ENCODE measurements at places on chromosomes 4 and X.
A peak's percentile ranks its signal among the peaks of the same experiment; 100 is the strongest.

GRCh38 chrX:3440981-3441380, 94.5 kb upstream of the MXRA5 start:
- no peak for DNase-seq

GRCh38 chr4:134313591-134313990, 112.0 kb upstream of the PABPC4L start:
- DNase-seq: no peak

GRCh38 chr4:147924604-147925412, 192.9 kb downstream of the ARHGAP10 start:
- no peak for DNase-seq

DNA sequence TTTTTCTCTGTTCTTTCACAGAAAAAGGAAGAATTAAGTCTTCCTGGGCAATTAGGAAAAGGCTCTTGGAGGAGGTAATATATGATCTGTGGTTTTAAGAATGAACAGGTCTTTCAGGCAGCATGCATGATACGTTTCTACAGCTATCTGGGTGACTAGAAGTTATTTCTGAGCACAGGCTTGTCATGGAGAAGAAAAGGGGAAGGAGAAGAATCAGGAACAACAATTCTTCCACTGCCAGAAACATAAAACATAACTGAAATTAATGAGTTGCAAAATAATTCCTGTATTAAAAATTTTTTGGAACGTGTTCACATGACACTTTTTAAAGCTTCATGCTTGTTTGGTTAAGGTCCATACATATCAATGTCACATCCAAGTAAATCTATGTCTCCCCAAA, 17.7 kb upstream of the STIM2 start:
- DNase-seq: no peak

DNA sequence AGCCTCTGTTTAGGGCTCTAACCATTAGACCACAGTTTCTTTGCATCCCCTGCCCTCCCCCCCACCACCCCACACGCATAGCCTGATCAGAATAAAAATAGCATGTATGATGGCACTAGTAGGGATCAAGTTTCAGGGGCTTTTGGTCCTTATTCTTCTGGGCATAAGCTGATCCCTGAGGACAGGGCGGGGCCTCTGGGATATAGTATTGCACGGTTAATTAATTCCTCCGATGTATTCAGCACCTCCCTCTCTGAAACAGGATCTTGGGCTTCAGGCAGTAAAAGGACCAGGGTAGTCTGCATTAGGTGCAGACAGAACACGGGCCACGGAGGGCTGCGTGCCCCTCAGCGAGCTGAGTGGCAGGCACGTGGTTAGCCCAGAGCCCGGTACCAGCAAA, 57.1 kb downstream of the ELF4 start:
- DNase-seq: no peak

GRCh38 chrX:50615570-50616158, 145.0 kb upstream of the DGKK start:
- no peak for DNase-seq

DNA sequence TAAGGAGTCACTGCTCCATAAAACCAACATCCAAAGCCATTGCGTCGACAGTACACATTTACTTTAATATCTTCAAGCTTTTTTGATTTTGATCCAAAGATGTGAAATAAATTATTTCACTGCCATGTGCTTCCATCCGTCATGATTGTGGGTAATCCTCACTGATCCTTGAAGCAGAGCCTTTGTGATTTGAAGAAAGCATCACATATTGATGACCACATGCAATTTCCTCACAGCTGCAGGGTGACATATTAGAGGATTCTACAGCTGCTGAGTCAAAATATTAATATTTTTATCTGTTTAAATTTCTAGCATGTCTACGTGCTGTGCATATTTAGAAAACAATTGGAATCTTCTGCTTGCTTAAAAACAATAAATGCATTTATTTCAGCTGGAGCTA, 196.8 kb upstream of the ANXA3 start:
- DNase-seq: no peak

DNA sequence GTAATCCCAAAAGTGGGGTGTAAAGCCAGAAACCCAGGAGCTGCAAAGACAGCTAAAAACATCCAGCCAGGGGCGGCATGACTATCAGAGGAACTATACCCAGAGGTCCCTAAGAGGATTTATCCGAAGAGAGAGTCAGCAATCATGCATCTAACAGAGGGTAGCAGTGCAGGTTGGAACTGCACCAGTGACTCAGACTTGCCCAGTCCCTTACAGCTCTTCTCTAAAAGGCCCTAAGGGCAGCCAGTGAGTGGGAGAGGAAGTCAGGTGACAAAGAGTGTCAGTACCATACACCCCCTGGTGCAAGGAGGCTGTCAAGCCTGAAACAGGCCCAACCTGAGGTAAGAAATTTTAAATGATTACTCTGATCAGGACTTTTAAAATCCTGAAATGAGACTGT, 88.1 kb downstream of the CAMK2D start:
- DNase-seq: peak; percentile 3

GRCh38 chr4:90112715-90113114, 14.5 kb upstream of the CCSER1 start:
- DNase-seq: no peak

DNA sequence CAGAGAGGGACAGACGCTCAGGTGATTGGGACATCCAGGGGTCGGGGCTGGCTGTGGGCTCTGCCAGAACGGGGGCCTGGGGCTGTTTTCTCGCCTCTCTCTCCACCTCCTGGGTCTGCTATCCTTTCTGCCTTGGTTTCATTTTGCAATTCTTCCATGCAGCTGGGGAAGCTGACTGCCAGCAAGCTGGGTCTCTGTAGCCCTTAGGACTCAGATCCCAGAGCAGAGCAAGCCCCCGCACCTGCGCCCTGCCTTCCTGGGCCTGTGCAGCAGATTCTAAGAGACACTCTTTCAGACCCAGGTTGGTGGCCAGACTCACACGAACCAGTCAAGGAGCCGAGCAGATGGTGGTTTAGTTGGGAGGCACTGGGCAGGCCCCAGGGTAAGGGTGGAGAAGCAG, 59.1 kb upstream of the GRPEL1 start:
- no peak for DNase-seq

Data from NCI-H146 (cell line).